ENCODE measurements at places on chromosomes 2 and 18. TPM values are rescaled to one million over a fixed set of nuclear protein-coding genes. Genes with fewer than 3 reads are reported as not detected.

CHRND gene
- not detected for total RNA-seq

RESP18 gene
- not detected for total RNA-seq

GRCh38 chr2:184558713-184559464 lies 39.4 kb upstream of the ZNF804A start:
- no peaks in the 10 kb centered on the region for H3K36me3 ChIP-seq
- no peaks in the 10 kb centered on the region for H3K27me3 ChIP-seq
- no peak overlapping the region for H3K27ac ChIP-seq
- no peak overlapping the region for H3K4me3 ChIP-seq

IL36RN gene
- not detected for total RNA-seq

DCDC2C gene
- not detected for total RNA-seq

GRCh38 chr2:33900610-33901009 lies 301.5 kb upstream of the FAM98A start:
- DNase-seq: no peak
- H3K4me1 ChIP-seq: no peaks in the 10 kb centered on the region
- H3K27ac ChIP-seq: no peak overlapping the region
- no peaks in the 10 kb centered on the region for H3K36me3 ChIP-seq
- H3K27me3 ChIP-seq: no peaks in the 10 kb centered on the region

CIB4 gene
- total RNA-seq: 0.61 TPM

DNA sequence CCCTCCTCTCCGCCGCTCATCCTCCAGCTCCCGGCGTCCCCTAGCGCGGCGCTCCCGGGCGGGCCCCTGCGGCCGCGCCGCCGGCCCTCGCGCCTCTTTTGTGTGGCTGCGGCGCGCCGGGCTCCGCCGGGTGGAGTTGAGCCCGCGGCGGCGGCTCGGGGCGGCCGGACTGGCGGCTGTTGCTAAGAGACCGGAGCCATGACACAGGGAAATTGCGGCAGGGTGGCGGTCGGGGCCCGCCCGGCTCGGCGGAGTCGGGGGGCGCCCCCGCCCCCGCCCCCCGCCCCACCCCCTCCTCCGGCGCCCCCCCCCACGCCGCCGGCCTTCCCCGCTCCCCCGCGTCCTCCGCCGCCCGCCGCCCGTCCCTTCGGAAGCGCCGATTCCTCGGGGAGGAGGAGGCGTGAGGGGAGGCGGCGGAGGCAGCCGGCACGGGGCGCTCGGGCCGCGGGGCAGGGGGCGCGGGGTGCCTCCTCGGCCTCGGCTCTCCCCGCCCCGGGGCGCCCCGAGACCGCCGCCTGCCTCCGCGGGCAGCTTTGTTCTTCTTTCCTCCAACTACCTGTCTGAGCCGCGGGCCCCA lies at the start of gene TMEM200C:
Gene TMEM200C, minus strand, starts transcription at position 224 of the 577 bp plus-strand sequence. CDS start 3,459 bp downstream, outside the sequence.
- no peak for DNase-seq
- no peaks in the 10 kb centered on the region for H3K36me3 ChIP-seq
- no peak within 1 kb of the TSS for H3K27ac ChIP-seq

DNA sequence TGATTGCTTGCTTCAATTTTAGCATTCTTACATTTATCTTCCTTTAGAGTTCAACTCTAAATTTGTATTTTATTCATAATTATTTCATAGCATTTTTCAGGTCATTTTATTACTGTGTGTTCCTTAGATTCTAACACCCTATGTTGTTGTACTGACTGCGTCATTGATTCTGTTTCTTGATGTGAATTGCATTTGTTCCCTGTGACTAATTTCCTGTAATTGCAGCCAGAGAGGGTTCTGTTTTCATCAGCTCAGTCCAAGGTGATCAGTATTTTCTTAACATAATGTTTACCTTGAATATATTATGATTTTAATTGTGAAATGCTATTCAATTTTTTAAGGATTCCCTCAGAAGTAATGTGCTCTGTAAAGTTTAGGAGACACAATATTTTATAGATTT lies 970.2 kb upstream of the PIK3C3 start:
- H3K27me3 ChIP-seq: no peaks in the 10 kb centered on the region
- H3K27ac ChIP-seq: no peak overlapping the region
- no peaks in the 10 kb centered on the region for H3K36me3 ChIP-seq

GRCh38 chr18:76430636-76431035 lies 64.4 kb downstream of the ZNF516 start:
- H3K27ac ChIP-seq: peak overlapping the region; percentile 79
- H3K4me1 ChIP-seq: peaks cover 14% of the 10 kb centered on the region
- no peak for DNase-seq
- no peaks in the 10 kb centered on the region for H3K36me3 ChIP-seq
- no peak overlapping the region for H3K4me3 ChIP-seq

UGT1A4 gene
- total RNA-seq: not detected

FAP gene
- total RNA-seq: 167 TPM

LAMA1 gene
- 2.3 TPM for total RNA-seq

DNA sequence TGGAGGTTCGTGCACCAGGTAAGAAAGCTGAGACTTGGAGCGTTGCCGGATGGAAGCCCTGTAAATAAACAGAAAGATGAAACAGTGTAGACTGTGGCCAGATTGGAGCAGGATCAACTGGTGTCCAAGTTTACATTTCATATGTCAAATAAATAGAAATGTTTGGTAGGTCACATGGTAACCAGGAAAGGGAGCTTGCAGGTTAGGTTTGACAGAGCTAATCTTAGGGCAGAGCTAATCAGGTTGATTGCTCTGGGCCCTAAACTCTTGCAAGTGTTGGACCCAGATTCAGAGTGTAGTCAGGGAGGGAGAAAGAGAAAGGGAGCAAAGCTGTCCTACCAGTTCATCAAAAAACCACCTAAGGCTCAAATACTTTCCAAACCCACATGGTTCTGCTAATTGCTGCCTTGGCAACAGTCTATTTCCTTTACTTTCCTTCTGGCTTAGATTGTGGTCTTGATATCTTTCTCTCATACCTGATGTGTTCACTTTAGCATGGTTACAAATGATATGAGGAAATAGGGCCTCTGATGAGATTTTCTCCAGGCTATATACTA lies 63.2 kb downstream of the G6PC2 start:
- H3K4me3 ChIP-seq: no peak overlapping the region
- no peaks in the 10 kb centered on the region for H3K27me3 ChIP-seq
- DNase-seq: no peak
- no peaks in the 10 kb centered on the region for H3K4me1 ChIP-seq

- no peak overlapping the region for H3K4me3 ChIP-seq
- no peak overlapping the region for H3K27ac ChIP-seq
- no peaks in the 10 kb centered on the region for H3K36me3 ChIP-seq
Observed at GRCh38 chr2:6780765-6781274, 84.9 kb downstream of the CMPK2 start.

GRCh38 chr2:167332358-167332757 lies 444.1 kb downstream of the XIRP2 start:
- H3K36me3 ChIP-seq: no peaks in the 10 kb centered on the region
- H3K27me3 ChIP-seq: no peaks in the 10 kb centered on the region
- no peak overlapping the region for H3K27ac ChIP-seq
- no peak overlapping the region for H3K4me3 ChIP-seq

TGFA gene
- total RNA-seq: 1.5 TPM

GRCh38 chr18:6376433-6377229 lies 38.1 kb downstream of the L3MBTL4 start:
- no peaks in the 10 kb centered on the region for H3K36me3 ChIP-seq
- DNase-seq: no peak

FAM117B gene
- total RNA-seq: 10.6 TPM

DNA sequence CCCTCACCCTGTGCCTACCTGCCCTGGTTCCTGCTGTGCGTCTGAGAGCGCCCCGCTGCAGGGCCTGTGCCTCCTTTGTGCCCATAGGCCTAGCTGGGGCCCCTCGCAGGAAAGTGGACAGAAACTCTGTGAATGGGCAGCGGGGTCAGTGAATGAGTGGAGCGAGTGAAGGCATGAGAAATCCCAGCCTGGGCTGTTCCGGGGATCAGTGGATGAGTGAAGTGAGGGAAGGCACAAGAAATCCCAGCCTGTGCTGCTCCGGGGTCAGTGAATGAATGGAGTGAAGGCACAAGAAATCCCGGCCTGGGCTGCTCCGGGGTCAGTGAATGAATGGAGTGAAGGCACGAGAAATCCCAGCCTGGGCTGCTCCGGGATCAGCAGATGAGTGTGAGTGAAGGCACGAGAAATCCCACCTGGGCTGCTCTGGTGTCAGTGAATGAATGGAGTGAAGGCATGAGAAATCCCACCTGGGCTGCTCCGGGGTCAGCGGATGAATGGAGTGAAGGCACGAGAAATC lies 2.0 kb downstream of the COLEC11 start:
- H3K27me3 ChIP-seq: no peaks in the 10 kb centered on the region
- no peaks in the 10 kb centered on the region for H3K4me1 ChIP-seq
- DNase-seq: no peak

GRCh38 chr2:121625953-121626352 lies 23.3 kb downstream of the CLASP1 start:
- no peak for DNase-seq
- no peaks in the 10 kb centered on the region for H3K36me3 ChIP-seq
- H3K4me1 ChIP-seq: peaks cover 7% of the 10 kb centered on the region
- no peak overlapping the region for H3K4me3 ChIP-seq

ASPRV1 gene
- 5.2 TPM for total RNA-seq

- no peaks in the 10 kb centered on the region for H3K4me1 ChIP-seq
- DNase-seq: no peak
- no peak overlapping the region for H3K4me3 ChIP-seq
- H3K36me3 ChIP-seq: no peaks in the 10 kb centered on the region
Observed at GRCh38 chr2:46800218-46800617, 115.4 kb downstream of the MCFD2 start.

- no peaks in the 10 kb centered on the region for H3K4me1 ChIP-seq
- no peak overlapping the region for H3K27ac ChIP-seq
- no peak for DNase-seq
Observed at GRCh38 chr2:129345540-129345939, 633.9 kb upstream of the RAB6C start.

FER1L5 gene
- total RNA-seq: 0.40 TPM

- H3K27ac ChIP-seq: no peak overlapping the region
- peaks cover 3% of the 10 kb centered on the region for H3K4me1 ChIP-seq
- no peaks in the 10 kb centered on the region for H3K36me3 ChIP-seq
- no peaks in the 10 kb centered on the region for H3K27me3 ChIP-seq
Observed at GRCh38 chr2:108640731-108641130, 78.6 kb upstream of the RANBP2 start.

ERFE gene
- total RNA-seq: not detected

DNA sequence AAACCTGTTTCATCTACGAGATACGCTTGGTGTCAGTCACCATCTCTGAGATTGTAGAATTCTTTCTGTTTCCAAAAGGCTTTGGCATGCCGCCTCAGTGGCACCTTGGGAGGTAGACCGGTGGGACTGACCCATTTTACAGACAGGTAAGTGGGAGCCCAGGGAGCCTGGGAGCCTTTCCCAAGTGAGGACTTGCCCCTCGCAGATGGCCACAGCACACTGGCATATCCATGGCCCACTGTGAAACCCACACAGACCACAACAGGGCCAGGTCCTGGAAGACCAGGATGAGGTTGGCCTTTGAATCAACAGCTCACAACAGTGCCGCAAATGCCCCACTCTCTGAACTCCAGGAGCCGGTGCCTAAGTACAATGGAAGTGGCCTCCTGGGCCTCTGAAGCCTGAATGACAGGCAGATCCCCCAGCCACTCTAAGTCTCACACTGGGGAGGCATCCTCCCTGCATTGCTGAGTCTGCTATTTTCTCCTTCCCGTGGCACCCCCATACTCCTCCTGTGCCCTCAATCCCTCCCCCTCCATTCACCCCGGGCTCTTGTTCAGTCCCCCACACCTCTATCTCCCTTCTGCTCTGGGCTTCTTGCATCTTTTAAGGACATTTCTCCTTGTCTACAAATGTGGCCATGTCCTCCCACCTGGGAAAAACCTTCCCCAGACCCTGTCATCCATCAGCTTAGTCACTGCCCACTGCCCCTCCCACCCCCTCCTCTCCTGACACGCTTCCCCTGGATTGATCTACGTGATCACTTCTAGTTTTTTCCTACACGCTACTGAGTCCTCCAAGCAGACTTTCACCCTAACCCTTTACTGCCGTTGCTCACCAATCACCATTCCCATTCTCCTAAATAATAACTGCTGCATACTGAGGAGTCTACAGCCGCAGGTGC lies 26.2 kb downstream of the CENPA start:
- no peak overlapping the region for H3K27ac ChIP-seq
- no peak for DNase-seq
- H3K36me3 ChIP-seq: no peaks in the 10 kb centered on the region
- no peak overlapping the region for H3K4me3 ChIP-seq
- H3K4me1 ChIP-seq: no peaks in the 10 kb centered on the region

DNA sequence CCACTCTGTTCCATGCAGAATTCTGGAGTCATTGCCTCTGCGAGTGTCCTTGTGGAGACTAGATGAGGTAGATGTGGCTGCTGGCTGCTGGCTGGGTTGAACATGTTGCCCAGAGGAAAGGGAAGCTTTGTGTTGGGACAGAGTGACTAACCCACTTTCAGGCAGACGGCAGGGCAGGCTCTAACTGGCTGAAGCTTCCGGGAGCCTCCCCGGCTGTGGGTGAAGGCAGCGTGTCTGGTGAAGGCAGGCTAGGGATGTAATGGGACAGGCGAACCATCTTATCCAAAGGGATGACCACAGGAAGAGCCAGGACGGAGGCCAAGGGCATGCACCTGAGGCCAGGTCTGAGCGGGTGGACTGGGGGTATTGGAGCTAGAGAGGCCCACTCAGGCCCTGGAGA lies 16.0 kb downstream of the ASPRV1 start:
- no peak for DNase-seq
- no peaks in the 10 kb centered on the region for H3K4me1 ChIP-seq
- no peak overlapping the region for H3K27ac ChIP-seq
- no peaks in the 10 kb centered on the region for H3K36me3 ChIP-seq
- H3K27me3 ChIP-seq: no peaks in the 10 kb centered on the region

GRCh38 chr2:38794235-38794946 lies 16.4 kb downstream of the GEMIN6 start:
- no peak for DNase-seq
- H3K4me3 ChIP-seq: no peak overlapping the region
- H3K27me3 ChIP-seq: no peaks in the 10 kb centered on the region

DNA sequence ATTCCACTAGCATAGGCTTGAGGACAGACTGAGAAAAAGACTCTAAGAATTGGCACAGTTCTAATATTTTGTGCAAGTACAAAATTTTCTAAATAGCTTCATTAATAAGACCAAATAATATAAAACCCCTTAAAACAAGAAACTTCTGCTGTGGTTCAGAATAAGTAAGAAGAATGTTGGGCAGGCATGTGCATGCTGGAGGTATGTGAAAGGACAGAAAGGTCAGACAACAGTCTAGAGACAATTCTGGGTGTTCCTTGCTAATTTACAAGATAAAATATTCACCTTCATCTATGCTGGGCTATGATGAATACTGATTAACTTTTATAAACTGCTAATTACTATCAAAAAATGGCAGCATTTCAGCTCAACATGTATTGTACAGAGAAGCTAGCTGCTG lies 14.9 kb downstream of the CEBPZOS start:
- H3K27ac ChIP-seq: no peak overlapping the region
- no peaks in the 10 kb centered on the region for H3K4me1 ChIP-seq
- no peaks in the 10 kb centered on the region for H3K36me3 ChIP-seq
- H3K27me3 ChIP-seq: no peaks in the 10 kb centered on the region

GRCh38 chr2:191612496-191612895 lies 65.4 kb upstream of the NABP1 start:
- H3K4me3 ChIP-seq: no peak overlapping the region
- no peak for DNase-seq
- no peak overlapping the region for H3K27ac ChIP-seq
- no peaks in the 10 kb centered on the region for H3K4me1 ChIP-seq
- no peaks in the 10 kb centered on the region for H3K27me3 ChIP-seq
- H3K36me3 ChIP-seq: no peaks in the 10 kb centered on the region

- H3K4me3 ChIP-seq: peak overlapping the region; percentile 78
- H3K4me1 ChIP-seq: no peaks in the 10 kb centered on the region
- no peaks in the 10 kb centered on the region for H3K36me3 ChIP-seq
- peak overlapping the region; percentile 98 for H3K27ac ChIP-seq
- H3K27me3 ChIP-seq: no peaks in the 10 kb centered on the region
Observed at GRCh38 chr2:190533968-190534309, 583 bp downstream of the NEMP2 start.

- H3K4me1 ChIP-seq: no peaks in the 10 kb centered on the region
- H3K27ac ChIP-seq: no peak overlapping the region
- H3K4me3 ChIP-seq: no peak overlapping the region
- H3K27me3 ChIP-seq: no peaks in the 10 kb centered on the region
- no peak for DNase-seq
- no peaks in the 10 kb centered on the region for H3K36me3 ChIP-seq
Observed at GRCh38 chr2:228655331-228655730, 473.8 kb upstream of the SPHKAP start.
